ENCODE measurements at places on chromosomes 5 and 9. TPM values are rescaled to one million over a fixed set of nuclear protein-coding genes. Genes with fewer than 3 reads are reported as not detected.
A peak's percentile ranks its signal among the peaks of the same experiment; 100 is the strongest.

DNA sequence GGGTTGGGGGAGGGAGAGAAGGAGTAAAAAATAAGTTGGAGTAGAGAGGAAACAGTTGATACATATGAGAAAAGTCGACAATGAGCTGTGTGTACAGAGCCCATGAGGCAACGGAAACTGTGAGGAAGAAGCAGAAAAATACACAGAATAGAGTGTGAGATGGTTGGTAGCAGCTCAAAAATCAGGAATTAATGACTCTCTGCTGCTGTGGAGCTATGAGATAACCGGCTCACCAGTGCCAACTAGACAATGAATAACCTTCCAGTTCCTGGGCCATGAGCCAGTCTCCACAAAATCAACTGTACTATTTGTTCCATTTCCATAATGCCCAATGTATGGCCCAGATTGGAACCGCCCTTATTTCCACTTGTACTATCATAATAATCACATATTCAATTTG, 53.1 kb upstream of the NREP start:
- H3K36me3 ChIP-seq = no peaks in the 10 kb centered on the region
- peak; percentile 61 for DNase-seq
- H3K27ac ChIP-seq = no peak overlapping the region
- no peaks in the 10 kb centered on the region for H3K27me3 ChIP-seq

TEX53 gene
- not detected for total RNA-seq

DNA sequence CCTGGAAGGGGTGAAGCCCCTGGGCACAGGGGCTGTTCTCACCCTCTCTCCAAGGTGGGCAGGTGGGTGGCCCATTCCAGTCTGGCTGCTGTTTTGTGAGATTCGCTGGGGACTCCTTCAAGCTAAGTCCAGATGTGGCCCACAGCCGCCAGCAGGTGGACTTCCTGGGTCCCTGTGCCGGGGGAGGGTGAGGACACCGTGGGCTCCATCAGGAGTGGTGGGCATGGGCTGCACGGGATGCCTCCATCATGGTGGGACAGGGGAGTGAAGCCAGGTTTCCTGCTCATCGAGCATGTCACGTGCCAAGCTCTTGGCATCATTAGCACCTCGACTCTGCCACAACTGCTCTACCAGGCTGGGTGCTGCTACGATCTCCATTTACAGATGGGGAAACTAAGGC, 1.8 kb downstream of the NCS1 start:
- peaks cover 31% of the 10 kb centered on the region for H3K27me3 ChIP-seq
- peak overlapping the region; percentile 65 for H3K4me3 ChIP-seq
- no peak for DNase-seq
- H3K36me3 ChIP-seq = no peaks in the 10 kb centered on the region

DNA sequence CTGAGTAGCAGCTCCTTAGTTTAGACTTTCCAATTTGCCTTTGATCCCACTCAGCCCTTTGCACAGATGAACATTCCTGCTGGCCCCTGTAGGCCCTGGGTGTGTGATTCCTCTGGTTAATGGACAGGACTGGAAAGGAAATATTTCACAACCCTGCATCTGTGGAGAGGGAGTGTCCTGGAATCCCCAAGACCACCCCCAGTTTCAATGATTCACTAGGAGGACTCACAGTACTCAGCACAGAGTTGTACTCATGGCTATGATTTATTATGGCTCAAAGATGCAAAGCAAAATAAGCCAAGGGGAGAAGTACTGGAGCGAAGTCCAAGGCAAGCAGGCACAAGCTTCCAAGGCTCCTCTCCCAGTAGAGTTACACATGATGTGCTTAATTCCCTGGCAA, 42.4 kb upstream of the TJP2 start:
- H3K4me1 ChIP-seq = peaks cover 35% of the 10 kb centered on the region
- DNase-seq = no peak
- no peak overlapping the region for H3K27ac ChIP-seq
- no peak overlapping the region for H3K4me3 ChIP-seq
- H3K36me3 ChIP-seq = peaks cover 7% of the 10 kb centered on the region

DNA sequence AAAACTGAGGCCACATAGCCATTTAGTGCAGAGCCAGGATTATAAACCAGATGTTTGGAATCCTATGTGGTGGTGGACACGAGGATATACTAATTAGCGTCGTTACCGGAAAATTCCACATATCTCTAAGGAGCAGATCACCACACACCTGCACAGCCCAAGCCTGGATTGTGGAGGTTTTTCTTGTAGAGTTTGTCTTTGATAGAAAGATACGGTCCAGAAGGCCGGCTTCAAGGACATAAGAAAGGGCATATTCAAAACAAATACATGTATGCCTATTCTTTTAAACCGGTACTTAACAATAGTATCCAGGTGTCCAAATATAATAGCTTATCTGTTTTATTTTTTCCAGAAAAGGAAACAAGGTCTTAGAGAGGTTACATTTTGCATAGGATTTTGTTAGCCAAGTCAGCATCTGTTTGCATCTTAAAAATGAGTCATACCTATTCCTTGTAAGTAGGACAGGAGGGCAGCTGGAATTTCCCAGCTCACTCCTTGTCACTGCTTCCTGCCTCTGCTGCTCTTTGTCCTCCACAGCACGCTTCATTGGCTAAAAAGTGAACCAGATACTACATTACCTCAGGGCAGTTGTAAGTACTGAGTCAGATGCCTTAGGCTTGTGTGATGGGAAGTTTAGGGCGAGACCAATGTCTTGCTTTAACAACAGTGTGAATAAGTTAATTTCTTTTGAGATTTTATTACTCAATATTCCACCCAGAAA, 3.6 kb downstream of the TMC1 start:
- DNase-seq = peak; percentile 70
- H3K27me3 ChIP-seq = no peaks in the 10 kb centered on the region
- no peak overlapping the region for H3K4me3 ChIP-seq
- H3K36me3 ChIP-seq = no peaks in the 10 kb centered on the region

DNA sequence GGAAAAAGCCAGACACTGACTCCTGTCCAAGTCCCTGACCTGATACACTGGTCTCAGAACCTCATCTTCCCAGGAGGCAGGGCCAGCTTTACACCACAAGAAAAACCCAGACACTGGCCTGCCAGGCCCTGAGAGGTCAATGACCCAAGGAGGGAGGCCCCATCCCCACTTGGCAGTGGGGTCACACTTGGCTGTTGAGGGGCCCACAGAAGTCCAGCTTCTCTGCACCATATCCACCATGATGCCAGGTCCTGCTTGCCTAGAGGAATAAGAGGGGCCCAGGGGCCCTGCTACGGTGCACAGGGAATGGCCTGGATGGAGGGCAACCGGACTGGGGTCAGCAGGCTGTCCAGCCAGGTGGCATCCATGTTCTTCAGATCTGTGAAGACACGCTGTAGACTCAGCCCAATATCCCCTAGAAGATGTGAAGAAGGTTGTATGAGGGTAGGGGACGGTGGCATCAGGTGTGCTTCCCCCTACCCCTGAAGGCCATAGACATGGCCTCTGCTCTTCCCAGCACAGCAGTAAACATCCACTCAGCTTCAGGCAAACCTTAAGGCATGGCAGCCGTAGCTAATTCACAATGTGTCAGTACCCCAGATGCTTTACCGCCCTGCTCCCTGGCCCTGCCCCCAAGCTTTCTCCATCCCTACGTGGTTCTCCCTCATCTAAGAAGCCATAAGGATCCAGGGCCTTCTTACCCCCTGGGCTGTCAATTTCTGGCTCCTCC, 6.7 kb downstream of the IRF1 start:
- peak overlapping the region; percentile 48 for H3K27ac ChIP-seq
- peaks cover 58% of the 10 kb centered on the region for H3K36me3 ChIP-seq
- H3K4me3 ChIP-seq = no peak overlapping the region
- peak; percentile 20 for DNase-seq

ADAMTS12 gene
- total RNA-seq = 17.1 TPM

LHX3 gene
- not detected for total RNA-seq

CATSPER3 gene
- total RNA-seq = not detected

RAD1 gene
- total RNA-seq = 15.5 TPM

CSF1R gene
- 235 TPM for total RNA-seq

- no peaks in the 10 kb centered on the region for H3K36me3 ChIP-seq
- no peak for DNase-seq
- H3K27me3 ChIP-seq = peaks cover 18% of the 10 kb centered on the region
Observed at GRCh38 chr9:126131066-126132010, 195.3 kb upstream of the MVB12B start.

Data from stomach (tissue), 19 donors.